ENCODE measurements at places on chromosomes 2 and 18. TPM values are rescaled to one million over a fixed set of nuclear protein-coding genes. Genes with fewer than 3 reads are reported as not detected.
A peak's percentile ranks its signal among the peaks of the same experiment; 100 is the strongest.

LBH gene
- total RNA-seq: 120 TPM

DTNA gene
- not detected for total RNA-seq

CNTNAP5 gene
- not detected for total RNA-seq

HSPD1 gene
- 252 TPM for total RNA-seq

PRKAG3 gene
- total RNA-seq: not detected

RNF181 gene
- total RNA-seq: 108 TPM

DNA sequence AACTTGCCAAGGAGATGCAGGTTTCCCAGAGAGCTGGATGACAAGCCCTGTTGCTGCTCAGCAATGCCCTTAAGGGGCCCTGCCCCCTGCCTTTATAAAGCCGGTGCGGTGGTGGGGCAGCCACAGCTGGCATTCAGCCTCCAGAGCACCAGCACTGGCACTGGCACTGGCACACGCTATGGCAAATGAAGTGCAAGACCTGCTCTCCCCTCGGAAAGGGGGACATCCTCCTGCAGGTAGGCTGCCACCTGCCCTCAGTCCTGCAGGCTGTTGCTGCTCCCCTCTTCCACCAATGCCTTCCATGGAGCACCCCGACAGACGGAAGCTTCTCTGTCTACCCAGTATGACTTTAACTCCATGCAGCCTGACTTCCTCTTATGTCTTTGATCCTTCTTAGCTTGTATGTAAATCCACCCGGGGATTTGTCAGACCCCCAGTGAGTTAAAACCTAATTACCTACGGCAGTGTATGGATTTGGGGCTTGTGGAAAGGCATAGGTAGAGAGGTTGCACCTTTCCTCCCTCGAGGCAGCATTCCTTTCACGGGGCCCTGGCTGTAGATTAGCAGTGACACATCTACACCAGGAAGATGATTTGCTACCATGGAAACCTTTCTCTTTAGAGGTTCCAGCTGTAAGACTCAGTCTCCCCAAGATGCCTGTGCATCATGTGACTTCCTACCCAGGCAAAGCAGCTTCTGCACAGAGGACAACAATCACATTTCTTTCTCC is at the start of gene DAPL1:
Gene DAPL1, plus strand, starts transcription at position 123 of the 730 bp plus-strand sequence. Its CDS starts 56 bp downstream, at position 179.
- no peaks in the 10 kb centered on the region for H3K36me3 ChIP-seq
- DNase-seq: no peak
- H3K27ac ChIP-seq: no peak within 1 kb of the TSS
- H3K27me3 ChIP-seq: peaks cover 11% of the 10 kb centered on the region
- no peak within 1 kb of the TSS for H3K4me3 ChIP-seq
- H3K4me1 ChIP-seq: no peaks in the 10 kb centered on the region

GRCh38 chr2:106269591-106270291 is 75.6 kb upstream of the UXS1 start:
- H3K4me1 ChIP-seq: peaks cover 16% of the 10 kb centered on the region
- DNase-seq: peak; percentile 32
- peaks cover 6% of the 10 kb centered on the region for H3K27me3 ChIP-seq
- no peak overlapping the region for H3K27ac ChIP-seq
- no peaks in the 10 kb centered on the region for H3K36me3 ChIP-seq

DNA sequence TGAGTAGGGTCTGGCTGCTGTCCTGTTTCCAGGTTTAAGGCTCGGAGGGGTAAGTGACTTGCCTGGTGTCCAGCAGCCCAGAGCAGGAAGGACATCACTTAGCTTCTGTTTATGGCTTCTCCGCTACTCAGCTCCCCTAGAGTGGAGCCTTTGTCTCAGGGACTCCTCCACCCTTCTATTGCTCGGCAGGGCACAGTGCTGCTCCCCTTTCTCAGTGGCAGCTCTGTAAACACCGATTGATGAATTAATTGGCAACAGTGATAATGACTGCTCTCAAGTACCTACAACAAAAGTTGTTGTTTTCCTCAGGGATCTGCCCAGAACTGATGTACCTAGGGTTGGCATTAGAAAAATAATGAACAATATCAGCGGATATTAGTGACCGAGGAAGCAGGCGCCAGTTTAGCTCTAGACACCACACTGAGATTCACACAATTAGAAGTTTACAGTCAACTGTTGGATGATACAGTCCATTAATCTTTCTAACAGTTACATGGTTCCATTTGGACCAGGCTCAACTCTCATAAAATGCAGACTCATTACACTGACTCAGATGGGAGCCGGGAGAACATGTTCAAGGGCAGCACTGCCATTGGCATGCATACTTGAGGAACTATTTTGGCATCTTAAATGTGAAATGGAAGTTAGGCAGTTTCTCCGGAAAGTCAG is 265.7 kb downstream of the MTX2 start:
- H3K27ac ChIP-seq: no peak overlapping the region
- no peaks in the 10 kb centered on the region for H3K4me1 ChIP-seq
- no peak for DNase-seq
- peaks cover 9% of the 10 kb centered on the region for H3K27me3 ChIP-seq
- H3K4me3 ChIP-seq: no peak overlapping the region

DNA sequence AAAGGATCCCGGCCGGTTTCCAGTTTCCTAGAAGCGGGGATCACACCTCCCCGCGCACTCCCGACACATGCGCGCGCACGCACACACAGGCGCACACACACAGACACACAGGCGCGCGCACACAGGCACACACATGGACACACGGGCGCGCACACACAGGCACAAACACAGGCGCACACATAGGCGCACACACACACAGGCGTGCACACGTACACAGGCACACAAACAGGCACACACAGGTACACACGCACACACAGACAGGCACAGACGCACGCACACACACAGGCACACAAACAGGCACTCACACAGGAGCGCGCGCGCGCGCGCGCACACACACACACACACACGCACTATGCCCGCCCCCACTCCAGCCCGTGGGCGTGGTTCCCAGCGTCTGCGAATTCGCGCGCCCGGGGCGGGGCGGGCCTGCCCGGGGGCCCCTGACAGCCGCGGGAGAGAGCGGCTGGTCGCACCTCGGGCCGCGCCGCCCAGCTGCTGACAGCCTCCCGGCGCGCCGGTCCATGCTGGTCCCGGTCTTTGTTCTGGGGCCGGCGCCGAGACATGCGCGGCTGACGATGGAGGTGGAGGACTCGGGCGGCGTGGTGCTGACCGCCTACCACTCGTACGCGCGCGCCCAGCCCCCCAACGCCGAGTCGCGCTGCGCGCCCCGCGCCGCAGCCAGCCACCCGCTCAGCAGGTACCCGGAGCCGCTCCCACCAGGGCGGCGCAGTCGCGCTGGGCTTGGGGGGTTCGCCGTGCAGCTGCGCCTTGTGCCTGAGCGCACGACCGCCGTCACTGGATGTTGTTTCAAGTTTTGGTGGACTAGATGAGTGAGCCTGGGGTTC is at the start of gene ARHGAP28:
Gene ARHGAP28, plus strand, starts transcription at position 470 of the 845 bp plus-strand sequence. Its CDS starts 106 bp downstream, at position 576.
- H3K27me3 ChIP-seq: peaks cover 23% of the 10 kb centered on the region
- peaks cover 8% of the 10 kb centered on the region for H3K4me1 ChIP-seq
- no peak for DNase-seq
- no peak within 1 kb of the TSS for H3K4me3 ChIP-seq

DNA sequence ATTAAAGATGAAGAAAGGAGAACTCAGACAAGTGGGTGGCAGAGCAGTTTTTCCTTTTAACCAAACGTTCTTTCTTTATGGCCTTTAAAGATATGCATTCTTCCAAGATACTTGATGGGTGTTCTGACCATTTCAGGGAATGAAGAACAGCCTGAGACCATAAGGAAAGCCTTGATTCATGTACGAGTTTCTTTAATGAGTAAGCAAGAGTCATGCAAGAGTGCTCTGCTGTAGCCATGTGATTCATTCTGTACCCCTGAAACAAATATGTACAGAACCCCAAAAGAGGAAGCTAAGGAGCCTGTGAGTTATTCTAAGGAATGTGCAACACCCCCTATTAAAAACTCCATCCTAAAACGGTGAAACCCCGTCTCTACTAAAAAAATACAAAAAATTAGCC is 372.8 kb downstream of the MTX2 start:
- no peaks in the 10 kb centered on the region for H3K36me3 ChIP-seq
- DNase-seq: no peak
- H3K27ac ChIP-seq: no peak overlapping the region
- peaks cover 55% of the 10 kb centered on the region for H3K27me3 ChIP-seq
- peaks cover 3% of the 10 kb centered on the region for H3K4me1 ChIP-seq

- no peaks in the 10 kb centered on the region for H3K27me3 ChIP-seq
- H3K36me3 ChIP-seq: no peaks in the 10 kb centered on the region
- H3K4me3 ChIP-seq: no peak overlapping the region
- H3K27ac ChIP-seq: no peak overlapping the region
- H3K4me1 ChIP-seq: no peaks in the 10 kb centered on the region
Measured at GRCh38 chr2:13779996-13780395, 852.5 kb upstream of the LRATD1 start.

- no peak overlapping the region for H3K4me3 ChIP-seq
- H3K27me3 ChIP-seq: no peaks in the 10 kb centered on the region
- no peak overlapping the region for H3K27ac ChIP-seq
- H3K36me3 ChIP-seq: no peaks in the 10 kb centered on the region
- DNase-seq: no peak
Measured at GRCh38 chr2:188720811-188721605, 253.2 kb upstream of the COL3A1 start.

GRCh38 chr2:181122601-181123000 is 142.2 kb downstream of the UBE2E3 start:
- H3K36me3 ChIP-seq: no peaks in the 10 kb centered on the region
- no peaks in the 10 kb centered on the region for H3K27me3 ChIP-seq
- no peak for DNase-seq
- H3K4me3 ChIP-seq: no peak overlapping the region
- peaks cover 8% of the 10 kb centered on the region for H3K4me1 ChIP-seq
- H3K27ac ChIP-seq: no peak overlapping the region

- no peak overlapping the region for H3K4me3 ChIP-seq
- no peak overlapping the region for H3K27ac ChIP-seq
- H3K4me1 ChIP-seq: no peaks in the 10 kb centered on the region
- DNase-seq: no peak
- H3K36me3 ChIP-seq: peaks cover 35% of the 10 kb centered on the region
- no peaks in the 10 kb centered on the region for H3K27me3 ChIP-seq
Measured at GRCh38 chr2:227033471-227034148, 130.4 kb downstream of the COL4A4 start.

GRCh38 chr18:10190564-10190963 is 263.9 kb upstream of the APCDD1 start:
- H3K4me1 ChIP-seq: peaks cover 3% of the 10 kb centered on the region
- H3K27me3 ChIP-seq: no peaks in the 10 kb centered on the region
- H3K36me3 ChIP-seq: no peaks in the 10 kb centered on the region
- H3K4me3 ChIP-seq: no peak overlapping the region
- no peak overlapping the region for H3K27ac ChIP-seq
- no peak for DNase-seq

- no peak overlapping the region for H3K4me3 ChIP-seq
- no peaks in the 10 kb centered on the region for H3K36me3 ChIP-seq
- H3K27ac ChIP-seq: no peak overlapping the region
Measured at GRCh38 chr2:76197842-76198448, 487.2 kb upstream of the GCFC2 start.

DNA sequence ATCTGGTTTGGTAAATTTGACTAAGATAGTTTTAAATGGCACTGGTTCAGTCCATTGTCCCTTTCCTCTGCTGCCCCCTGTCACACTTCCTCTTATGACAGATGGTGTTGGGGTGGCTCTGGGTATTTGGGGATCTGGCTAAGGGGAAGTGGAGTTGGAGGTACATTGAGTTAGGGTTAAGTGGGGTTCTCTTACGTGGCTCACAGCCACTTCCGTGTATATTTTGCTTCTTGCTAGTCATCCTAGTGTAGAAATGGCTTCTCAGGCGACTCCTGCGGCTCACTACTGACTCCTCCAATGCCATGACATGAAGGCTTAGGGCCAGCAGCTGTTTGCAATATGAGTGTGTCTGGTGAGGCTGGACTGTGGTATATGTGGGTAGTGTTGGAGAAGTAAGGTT is 187.0 kb downstream of the HAUS1 start:
- no peaks in the 10 kb centered on the region for H3K27me3 ChIP-seq
- H3K27ac ChIP-seq: no peak overlapping the region
- peaks cover 7% of the 10 kb centered on the region for H3K4me1 ChIP-seq
- no peak for DNase-seq
- no peak overlapping the region for H3K4me3 ChIP-seq
- H3K36me3 ChIP-seq: no peaks in the 10 kb centered on the region

All from activated B cell treated with CpG ODN at 0.5 μM for 24 hours (primary cell).